Activated T-helper 1 cell treated with Interleukin-2 at 50 U/mL for 16 hours (primary cell): ENCODE measurements at places on chromosomes 7 and 10.

GRCh38 chr7:39428221-39428620 lies 138.0 kb upstream of the YAE1 start:
- no peak for DNase-seq

- DNase-seq, result no peak
Observed at GRCh38 chr7:129804111-129804889, 148.5 kb downstream of the UBE2H start.

DNA sequence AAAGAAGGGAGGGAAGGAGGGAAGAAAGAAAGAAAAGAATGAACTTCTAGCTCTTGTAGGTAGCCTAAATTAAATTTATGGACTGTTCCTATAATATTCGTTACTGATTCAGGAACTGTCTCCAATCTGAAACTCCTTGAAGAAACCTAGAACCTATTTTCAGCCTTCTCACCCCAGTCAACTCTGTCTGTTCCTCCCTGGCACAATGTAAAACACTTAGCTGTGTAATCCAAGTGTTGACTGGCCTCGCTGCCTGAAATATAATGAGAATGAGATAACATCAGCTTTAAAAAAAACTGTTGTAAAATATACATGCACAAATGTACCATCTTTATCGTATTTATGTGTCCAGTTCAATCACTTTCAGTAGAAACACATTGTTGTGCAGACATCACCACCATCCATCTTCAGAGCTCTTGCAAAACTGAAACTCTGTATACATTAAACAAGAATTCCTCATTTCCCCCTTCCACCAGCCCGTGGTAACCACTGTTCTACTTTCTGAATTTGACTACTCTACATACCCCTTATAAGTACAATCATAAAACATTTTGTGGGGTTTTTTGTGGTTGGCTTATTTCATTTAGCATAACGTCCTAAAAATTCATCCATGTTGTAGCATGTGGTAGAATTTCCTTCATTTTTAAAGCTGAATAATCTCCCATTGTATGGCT lies 6.3 kb upstream of the C7orf33 start:
- DNase-seq, result no peak

GRCh38 chr10:127024685-127025435 lies 119.6 kb downstream of the DOCK1 start:
- no peak for DNase-seq

DNA sequence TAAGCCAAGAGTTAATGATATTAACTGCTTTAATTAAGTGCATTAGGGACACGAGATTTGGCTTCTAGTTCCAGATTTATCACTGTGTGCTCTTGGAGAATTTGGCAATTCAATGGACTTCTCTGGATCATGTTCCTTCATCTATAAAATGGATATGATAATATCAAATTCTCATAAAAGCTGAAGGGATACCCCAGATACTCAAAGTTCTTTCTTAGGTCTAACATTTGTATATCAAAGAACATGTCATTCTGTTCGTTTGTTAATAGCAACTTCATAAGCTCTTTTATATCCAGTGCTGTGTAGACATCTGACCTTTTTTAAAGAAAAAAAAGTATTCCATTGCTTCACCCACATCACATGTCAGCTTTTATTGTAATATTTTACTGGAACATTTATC lies 54.6 kb upstream of the HDAC9 start:
- DNase-seq, result no peak

GRCh38 chr10:79025199-79025832 lies 43.5 kb upstream of the ZMIZ1 start:
- DNase-seq, result no peak

DNA sequence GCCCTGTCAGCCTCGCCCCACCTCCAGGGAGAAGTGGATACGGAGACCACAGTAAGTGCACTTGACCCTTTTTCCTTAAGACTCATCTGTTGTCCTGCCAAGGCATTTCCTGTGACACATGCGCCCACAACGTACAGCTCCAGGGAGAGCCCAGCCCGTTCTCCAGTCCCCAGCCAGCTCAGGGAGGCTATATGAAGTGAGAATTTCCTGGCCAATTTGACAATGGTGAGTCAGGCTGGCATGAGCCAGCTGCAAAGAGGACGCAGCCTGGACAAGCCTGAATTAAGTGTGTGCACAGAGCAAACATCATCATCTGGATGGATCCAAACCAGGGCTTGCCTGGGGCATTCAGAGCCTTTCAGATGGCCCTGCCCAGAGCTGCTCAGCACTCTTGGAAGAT lies 244.8 kb downstream of the KCNMA1 start:
- DNase-seq, result no peak

DNA sequence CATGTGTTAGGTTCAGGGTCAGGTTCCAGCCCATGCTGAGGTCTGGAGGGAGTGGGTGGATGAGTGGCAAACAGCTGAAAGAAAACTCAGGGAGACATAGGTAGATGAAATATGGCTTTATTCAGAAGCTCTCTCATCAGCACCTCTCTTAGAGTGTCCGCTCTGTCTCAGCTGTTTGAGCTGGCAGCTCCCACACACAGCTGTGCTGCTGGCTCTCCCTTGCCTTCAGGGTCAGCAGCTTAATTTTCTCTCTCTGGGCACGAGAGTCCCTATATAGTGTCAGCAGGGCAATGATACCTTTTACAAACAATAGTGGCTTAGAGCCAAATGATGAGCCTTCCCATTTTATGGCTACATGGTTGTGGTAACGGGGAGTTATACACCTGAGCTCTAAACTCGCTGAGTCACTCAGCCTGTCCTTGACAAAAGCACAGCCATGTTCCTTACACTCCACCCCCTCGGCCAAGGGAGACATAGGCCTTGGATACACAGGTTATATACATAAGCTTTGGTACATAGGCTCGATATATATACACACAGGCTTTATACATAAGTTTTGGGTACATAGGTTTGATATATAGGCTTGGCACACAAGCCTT lies 10.4 kb downstream of the RNF133 start:
- DNase-seq, result no peak

DNA sequence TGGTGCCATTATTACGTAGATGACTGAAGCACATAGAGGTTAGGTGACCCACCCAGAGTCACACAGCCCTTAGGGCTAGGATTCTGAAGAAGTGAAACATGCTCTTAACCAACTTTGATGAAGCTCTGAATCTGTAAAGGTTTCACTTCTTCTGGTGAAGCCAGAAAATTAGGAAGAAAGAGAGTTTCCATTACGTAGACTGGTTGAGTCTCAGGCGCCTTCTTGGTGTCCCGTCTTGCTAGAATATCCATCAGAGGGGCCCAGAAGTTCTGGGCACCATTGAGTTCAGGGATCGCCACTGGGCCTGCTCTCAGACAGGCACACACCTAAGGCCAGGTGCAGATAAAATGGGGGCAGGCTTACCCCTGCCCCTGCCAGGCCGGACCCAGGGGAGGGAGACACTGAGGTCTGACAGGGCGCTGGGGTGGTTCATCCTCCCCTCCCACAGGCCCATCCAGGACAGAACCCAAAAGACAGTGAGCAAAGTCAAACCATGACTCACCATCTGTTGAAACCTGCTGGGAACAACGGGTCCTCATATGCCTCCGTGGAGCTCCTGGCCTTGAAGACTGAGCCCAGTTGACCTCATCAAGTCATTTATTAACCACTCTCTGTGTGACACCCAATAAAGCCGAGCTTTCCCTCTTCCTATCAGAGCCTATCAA lies 33.2 kb downstream of the DRGX start:
- no peak for DNase-seq

GRCh38 chr7:140640727-140641523 lies at the start of gene DENND2A:
DENND2A (minus strand) TSS chr7:140640813; CDS start chr7:140602397, 38,416 bp downstream.
- DNase-seq, result no peak

DNA sequence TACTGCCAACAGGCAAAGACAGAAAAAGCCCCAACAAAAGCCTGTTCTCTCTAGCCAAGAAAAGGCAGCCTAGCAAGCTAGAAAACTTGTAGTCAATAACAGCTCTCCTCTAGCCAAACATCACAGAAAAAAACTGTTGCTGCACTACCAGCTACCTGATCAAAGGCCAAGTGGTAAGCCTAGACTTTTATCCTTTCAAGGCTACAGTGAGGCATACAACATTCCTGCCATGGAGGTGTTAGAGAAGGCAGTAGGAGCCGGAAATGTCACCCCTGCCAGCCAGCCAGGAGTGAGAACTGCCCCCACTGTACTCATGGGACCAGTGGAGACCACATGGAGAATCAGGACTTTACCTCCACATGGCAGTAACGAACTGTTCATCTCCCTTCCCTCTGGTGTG lies 31.2 kb downstream of the CCDC126 start:
- DNase-seq, result no peak

DNA sequence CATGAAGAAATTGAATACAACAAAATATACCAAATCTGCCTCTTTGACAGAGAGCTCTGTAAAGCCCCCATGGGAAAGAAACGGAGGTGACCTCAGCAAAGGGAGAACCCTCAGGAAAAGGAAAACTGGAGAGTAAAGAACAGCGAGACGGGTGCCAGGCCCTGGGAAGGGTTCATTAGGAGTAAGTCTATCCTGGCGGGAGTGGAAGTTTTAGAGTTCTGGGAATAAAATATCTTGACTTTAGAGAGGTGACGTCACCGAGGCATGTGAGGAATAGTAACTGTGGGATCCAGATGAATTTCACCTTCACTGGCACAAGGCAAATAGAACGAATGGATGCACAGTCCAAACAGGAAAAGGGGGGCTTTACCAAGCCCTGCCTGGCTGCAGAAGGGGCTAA lies 362.8 kb upstream of the IGFBP3 start:
- no peak for DNase-seq

DNA sequence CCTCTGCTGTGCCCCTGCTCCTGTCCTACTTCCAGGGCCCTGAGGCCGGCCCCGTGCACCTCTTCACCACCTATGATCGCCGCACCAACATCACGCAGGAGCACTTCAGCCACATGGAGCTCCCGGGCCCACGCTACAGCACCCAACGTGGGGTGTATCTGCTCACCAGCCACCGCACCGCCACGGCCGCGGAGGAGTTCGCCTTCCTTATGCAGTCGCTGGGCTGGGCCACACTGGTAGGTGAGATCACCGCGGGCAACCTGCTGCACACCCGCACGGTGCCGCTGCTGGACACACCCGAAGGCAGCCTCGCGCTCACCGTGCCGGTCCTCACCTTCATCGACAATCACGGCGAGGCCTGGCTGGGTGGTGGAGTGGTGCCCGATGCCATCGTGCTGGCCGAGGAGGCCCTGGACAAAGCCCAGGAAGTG lies 1.8 kb downstream of the RBP3 start:
- DNase-seq, result no peak

- no peak for DNase-seq
Observed at GRCh38 chr7:151819866-151820265, 57.0 kb downstream of the PRKAG2 start.

- no peak for DNase-seq
Observed at GRCh38 chr10:1163204-1163660, 107.0 kb downstream of the WDR37 start.

- DNase-seq, result no peak
Observed at GRCh38 chr10:15201589-15202300, 33.3 kb upstream of the NMT2 start.

DNA sequence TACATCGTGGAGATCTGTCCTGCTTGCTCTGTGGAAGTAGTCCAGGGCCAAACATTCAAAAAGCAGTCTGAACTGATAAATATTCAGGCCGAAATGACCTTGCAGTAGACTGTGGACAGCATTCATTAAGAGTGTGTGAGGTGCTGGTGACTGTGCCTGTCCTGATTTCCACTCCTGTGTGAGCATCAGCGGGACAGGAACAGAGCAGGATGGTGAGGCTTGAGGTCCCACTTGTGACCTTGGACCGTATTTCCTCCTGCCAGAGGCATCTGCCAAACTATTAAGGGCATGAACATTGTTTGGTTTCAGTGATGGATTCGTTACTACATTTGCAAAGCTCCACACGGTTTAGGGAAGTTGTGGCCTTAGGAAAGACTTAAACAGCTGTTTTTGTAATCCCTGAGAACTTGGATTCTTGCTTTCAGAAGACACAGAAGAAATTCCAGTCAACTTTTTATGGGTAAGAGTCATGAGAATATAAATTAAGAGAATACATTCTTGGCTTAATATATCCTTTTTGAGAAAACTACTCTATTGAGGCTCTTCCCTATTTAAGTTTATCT lies 32.8 kb downstream of the CCNY start:
- DNase-seq, result no peak

- DNase-seq, result no peak
Observed at GRCh38 chr10:12792889-12793556, 208.5 kb downstream of the CCDC3 start.

- no peak for DNase-seq
Observed at GRCh38 chr7:127766831-127767459, 115.0 kb downstream of the SND1 start.

GRCh38 chr10:72333112-72334015 lies 21.4 kb downstream of the DNAJB12 start:
- no peak for DNase-seq

DNA sequence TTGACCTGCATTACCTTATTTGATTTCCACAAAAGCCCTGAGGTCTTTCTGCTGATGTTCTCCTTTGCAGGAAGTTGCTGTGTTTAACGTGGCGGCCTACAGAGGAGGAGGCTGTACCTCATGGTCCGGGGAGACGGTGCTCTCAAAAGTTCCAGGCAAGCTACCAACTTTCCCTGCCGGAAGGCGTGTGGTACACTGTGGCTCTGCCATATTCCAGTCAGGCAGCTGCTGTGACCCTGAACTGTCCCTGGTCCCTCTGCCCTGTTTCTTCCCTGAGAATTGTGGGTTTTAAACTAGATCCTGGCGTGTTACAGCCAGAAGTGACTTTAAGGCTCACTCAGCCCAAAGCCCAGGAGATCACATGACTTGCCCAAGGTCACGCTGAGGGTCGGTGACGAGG lies 139.2 kb downstream of the TEX36 start:
- no peak for DNase-seq

DNA sequence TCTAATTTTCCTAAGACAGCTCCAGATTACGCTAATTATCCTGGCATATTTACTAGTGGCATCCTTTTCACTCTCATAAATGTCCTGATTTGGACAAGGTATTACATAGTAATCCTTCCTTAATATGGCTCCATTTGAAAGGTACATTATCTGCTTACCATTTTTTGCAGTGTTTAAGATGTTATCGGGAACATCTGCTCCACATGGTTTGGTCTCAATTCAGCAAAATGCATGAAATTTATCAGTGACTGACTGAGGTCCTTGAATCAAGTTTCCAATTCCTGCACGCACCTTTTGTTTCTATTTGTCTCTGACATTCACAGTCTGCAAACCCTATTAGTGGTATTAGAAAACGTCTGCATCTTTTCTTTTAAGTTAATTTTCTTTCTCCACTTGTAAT lies 384.1 kb upstream of the KIAA1217 start:
- no peak for DNase-seq

DNA sequence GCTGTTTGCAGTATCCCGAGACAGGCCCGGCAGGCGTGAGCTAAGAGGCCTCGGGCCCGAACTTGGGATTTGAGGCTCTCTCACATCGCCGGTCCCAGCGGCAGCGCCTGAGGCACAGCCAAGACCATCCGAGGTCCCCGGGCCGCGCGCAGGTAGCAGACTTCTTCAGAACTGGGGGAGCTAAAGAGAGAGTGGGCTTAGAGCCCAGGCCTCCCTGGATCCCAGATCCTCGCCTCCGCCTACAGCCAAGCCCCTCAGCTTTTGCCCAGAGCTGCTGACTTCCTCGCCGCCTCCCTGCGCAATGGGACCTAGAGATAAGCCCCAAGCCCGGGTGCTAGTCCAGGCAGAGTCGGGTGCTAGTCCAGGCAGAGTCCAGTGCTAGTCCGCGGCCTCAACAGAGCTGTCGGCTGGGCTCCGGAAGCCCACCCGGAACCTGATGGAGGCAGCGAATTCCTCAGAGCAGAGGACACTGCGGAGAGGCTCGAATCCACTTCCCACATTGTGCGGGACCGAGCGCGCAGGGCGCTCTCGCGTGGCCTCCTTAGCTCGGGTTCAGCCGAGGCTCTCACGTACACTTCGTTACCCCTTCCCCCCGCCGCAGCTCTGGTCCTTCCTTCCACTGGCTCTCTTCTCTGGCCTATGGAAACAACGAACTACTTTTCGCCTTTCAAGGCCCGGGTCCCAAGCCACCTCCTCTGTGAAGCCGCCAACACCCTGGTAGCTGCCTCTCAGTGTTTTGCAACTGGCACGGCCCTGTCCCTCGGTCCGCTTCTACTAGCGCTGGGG lies 5.8 kb downstream of the LBX1 start:
- no peak for DNase-seq
